NK-92 treated with Interleukin-12 subunit alpha and Interleukin-12 subunit beta, amount 100 ng/mL, for 24 hours (cell line): ENCODE measurements at places on chromosomes 13 and 19.

DNA sequence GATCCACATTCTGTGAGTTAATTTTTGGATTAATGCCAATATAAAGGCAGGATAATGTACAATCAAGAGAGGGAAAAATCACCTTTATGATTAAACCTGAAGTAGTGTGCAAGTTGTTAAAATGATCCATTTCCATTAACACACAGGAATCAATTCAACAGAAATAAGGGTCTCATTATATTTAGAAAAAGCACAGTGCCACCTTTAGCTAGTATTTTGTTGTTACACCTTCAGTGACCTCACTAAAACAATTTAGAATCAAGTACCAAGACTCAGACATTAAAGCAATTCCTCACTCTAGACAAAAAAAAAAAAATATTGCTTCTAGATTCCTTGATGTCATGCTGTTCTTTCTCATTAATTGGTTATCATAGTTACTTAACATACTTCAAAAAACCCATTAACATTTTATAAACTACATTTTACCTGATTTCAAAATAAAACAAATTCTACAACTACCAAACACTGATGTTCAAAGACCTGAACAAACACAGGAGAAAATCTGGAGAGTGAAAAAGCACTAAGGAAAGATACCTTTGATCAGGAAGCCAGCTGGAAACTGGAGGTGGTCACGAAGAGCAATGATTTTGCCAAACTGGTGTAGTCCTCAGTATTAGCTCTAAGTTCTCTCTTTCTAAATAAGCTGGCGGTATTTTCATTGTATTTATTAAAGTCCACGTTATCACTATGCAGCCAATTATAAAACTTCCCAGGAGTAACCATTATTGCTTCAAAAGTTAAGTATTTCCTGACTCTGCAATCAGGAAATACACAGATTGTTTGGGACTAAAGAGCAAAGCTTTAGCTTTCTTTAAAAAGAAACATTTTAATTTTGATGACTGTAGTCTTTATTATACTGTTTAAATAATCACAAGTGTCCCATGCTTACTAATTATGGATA is 115.3 kb downstream of the TBC1D4 start:
- DNase-seq, result no peak

GRCh38 chr13:111792956-111793355 is 274.0 kb upstream of the SOX1 start:
- no peak for DNase-seq

- DNase-seq, result peak; percentile 73
These were observed 42.6 kb downstream of the ZNF627 start for GRCh38 chr19:11639602-11640471.

GRCh38 chr13:111315347-111315995 is 5.0 kb upstream of the TEX29 start:
- no peak for DNase-seq

DNA sequence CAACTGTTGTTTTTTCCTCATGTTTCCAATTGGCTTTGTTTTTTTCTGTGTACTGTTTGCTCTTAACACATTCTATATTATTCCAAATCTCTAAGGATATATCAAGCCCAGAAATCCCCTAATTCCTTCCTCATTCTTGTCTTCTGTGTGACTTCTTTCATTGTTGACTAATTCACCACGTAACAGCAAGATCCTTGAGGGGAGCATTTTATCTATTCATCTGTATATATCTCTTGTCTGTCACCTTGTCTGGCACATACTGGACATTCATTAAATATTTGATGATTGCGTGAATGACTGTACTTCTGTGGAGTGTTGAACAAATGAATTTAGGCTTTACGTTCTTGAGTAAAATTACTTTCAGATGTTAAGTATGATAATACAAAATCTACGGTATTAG is 44.8 kb upstream of the OLFM4 start:
- no peak for DNase-seq

GRCh38 chr19:49453757-49454240 is 774 bp downstream of the ALDH16A1 start:
- peak; percentile 19 for DNase-seq

DNA sequence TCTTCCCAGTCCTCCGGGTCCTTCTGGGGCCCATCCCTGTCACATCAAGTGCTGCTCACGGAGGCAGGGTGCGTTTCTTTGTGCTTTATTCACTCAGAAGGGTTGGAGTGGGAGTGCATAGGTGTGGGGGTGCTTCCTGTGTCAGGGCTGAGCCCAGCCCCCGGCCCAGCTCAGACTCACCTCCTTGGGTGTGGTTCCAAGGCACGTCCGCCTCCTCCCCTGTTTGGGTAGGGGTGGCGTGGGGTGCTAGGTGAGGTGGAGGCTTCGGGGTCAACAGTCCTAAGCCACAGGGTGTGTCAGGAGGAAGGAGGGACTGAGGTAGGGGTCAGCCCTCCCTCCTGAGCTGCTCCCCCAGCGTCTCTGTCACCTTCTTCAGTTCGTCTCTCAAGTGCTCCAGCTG is 3.1 kb downstream of the CCER2 start:
- DNase-seq, result no peak

DNA sequence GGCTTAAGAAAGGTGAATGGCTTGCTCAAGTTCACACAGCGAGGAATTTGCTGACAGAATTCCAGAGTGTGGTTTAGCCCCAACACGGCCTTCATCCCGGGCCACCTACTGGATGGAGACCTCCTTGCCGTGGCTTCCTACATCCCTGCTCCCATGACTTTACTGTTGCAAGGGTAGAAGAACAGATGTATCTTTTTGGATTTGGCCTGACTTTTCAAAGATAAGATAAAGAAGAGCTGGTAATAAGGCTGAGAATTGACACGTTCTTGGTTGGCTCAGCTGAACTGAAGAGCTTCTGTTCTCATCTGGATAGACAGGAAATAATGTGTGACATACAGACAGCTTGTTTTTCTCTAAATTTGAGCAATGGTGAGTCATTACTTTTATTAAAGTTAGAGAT is 113.1 kb downstream of the KLF5 start:
- no peak for DNase-seq

- DNase-seq, result no peak
These were observed 71.8 kb downstream of the CDADC1 start for GRCh38 chr13:49319551-49319950.

- no peak for DNase-seq
These were observed 92.7 kb upstream of the GPR12 start for GRCh38 chr13:26853323-26853722.

DNA sequence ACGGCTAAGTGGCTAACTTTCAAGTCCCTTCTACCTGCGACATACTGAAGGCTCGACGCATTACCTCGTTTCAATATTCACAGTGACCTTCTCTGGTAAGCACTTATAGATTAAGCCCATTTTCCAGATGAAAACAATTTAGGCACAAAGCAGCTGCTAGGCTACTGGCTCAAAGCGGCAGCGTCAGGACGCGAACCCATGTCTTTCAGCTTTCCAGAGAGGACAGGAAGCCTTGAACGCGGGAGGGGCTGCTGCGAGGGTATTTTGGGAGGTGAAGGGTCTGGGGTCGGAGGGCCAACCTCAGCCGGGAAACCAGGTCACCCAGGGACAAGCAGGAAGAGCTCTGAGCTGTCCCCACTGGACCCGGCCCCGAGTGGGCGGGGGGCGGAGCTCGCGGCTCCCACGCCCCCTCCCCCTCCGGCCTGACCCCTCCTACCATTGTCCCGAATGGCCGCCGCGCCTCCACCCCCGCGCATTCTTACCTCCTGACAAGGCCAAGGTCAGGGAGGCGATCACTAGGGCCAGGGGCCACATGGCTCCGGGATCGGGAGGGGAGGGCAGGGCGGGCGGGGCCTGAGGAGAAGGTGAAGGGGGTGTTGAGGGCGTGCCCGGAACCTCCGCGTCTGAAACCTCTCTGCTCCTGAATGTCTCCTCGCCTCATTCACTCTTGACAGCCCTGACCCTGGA is at the start of gene KLK13:
Gene KLK13 (minus strand): TSS at position 559 of the 687 bp plus-strand sequence. CDS start 25 bp downstream, at position 534.
- no peak for DNase-seq

DNA sequence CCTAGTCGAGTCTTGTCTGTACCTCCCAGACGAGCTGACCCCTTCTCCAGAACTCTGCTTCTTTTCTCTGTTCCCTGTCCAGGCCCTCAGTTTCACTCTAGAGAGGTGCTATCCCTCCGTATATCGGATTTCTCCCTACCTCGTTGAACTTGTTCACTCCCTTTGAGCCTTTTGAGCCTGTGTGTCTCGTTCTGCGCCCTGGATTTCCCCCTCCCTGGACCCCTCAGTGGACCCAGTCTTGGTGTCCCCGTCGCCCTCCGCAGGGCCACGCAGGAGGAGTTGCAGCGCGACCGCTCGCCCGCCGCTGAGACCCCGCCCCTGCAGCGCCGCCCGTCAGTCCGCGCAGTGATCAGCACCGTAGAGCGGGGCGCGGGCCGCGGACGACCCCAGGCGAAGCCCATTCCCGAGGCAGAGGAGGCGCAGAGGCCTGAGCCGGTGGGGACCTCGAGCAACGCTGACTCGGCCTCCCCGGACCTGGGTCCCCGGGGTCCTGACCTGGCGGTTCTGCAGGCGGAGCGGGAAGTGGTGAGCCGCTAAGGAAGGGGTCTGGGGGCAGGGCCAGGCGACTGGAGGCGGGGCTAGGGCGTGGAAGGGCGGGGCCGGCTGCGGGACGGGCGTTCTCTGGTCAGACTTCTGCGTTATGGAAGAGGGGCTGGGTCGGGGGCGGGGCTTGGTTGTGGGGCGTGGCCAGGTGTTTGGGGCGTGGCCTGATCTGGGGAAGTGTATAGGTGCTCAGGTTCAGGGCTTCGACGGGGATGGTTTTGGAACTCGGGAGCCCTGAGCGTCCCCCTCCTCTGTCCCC is 5.5 kb downstream of the EPS8L1 start:
- DNase-seq, result no peak

GRCh38 chr13:80250213-80250810 is 90.6 kb downstream of the SPRY2 start:
- DNase-seq, result no peak

DNA sequence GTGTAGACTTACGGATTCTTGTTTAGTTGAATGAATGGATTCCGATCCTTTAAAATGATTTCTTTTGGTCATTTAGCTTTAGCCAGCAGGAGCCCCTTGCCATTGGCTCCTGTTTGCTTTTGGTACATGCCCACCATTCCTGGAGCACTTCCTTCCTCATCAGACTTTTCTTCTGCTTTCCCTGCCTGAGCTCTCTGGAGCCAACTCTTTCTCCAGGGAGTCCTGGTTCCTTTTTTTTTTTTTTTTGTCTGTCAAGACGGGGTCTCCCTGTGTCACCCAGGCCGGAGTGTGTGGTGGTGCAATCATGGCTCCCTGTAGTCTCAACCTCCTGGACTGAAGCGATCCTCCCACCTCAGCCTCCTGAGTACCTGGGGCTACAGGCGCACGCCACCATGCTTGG is 37.8 kb downstream of the SMARCA4 start:
- no peak for DNase-seq

GRCh38 chr13:76937281-76937820 is 11.0 kb upstream of the ACOD1 start:
- DNase-seq, result no peak

- no peak for DNase-seq
These were observed 22.5 kb downstream of the ZDHHC20 start for GRCh38 chr13:21436582-21436981.

DNA sequence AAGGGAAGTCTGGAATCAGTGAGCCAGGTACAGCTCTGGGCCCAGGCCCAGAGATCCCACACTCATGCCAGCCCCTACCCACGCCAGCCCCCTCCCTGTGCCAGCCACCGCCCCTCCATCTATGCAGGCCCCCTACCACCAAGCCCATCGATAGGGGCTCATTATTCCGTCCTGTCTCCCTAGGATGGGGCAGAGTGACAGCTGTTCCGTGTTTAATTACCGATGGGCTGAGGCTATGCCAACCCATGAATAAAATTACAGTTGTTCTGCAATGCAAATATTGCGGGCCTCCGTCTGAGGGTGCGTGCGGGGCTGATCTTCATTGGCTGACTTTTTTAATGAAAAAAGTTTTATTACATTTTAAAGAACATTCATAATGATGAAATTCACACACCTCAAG is 35.6 kb upstream of the PEPD start:
- no peak for DNase-seq

- DNase-seq, result no peak
These were observed 25.8 kb downstream of the CFAP97D2 start for GRCh38 chr13:114204894-114205293.

GRCh38 chr19:33221638-33222037 is 4.0 kb downstream of the SLC7A10 start:
- no peak for DNase-seq

- no peak for DNase-seq
These were observed 1.7 kb upstream of the SMAD9 start for GRCh38 chr13:36921631-36922301.

GRCh38 chr13:91220872-91221271 is 126.6 kb upstream of the MIR17HG start:
- DNase-seq, result no peak

DNA sequence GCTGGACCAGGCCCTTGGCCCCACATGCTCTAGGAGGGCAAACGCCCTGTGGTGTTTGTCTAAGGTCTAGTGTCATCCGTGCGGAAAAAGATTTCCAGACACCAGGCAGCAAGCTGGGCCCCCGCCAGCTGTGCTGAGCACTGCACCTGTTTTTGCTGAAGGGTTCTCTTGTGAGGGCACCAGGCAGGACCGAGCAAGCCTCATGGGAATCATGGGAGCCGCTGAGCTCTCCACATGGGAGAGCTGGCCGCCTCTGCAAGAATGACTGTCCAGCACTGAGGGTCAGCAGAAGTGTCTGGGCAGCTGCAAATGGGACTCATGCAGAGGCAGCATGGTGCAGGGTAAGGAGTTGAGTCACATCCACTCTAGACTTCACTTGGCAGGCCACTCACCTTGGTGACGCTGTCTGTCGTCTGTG is 12.0 kb downstream of the B3GNT8 start:
- DNase-seq, result no peak

- DNase-seq, result no peak
These were observed 232.0 kb downstream of the LACC1 start for GRCh38 chr13:44111701-44112100.

DNA sequence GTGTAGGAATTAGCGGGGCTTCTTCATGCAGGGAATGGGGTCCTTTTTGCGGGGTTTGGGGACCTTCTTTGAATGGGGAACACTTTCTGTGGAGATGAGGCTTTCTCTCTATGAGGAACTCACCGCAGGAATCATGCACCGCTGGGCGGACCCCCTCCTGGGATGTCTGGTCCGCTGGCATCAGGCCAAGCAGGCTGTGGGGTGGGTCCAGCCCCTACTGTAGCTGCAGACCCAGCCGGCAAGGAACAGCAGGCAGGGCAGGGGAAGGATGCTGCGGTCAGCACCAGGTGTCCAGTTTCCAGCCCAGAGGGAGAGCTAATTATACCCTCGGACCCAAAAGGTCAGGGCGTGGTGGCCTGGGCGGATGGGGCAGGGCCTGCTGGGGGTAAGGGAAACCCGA is 1.8 kb downstream of the MYBPC2 start:
- no peak for DNase-seq

GRCh38 chr13:86633346-86633745 is 834.1 kb upstream of the SLITRK6 start:
- DNase-seq, result no peak

- no peak for DNase-seq
These were observed 20.9 kb downstream of the MAST3 start for GRCh38 chr19:18118420-18119012.

- no peak for DNase-seq
These were observed 9.5 kb downstream of the RUBCNL start for GRCh38 chr13:46377554-46377953.

DNA sequence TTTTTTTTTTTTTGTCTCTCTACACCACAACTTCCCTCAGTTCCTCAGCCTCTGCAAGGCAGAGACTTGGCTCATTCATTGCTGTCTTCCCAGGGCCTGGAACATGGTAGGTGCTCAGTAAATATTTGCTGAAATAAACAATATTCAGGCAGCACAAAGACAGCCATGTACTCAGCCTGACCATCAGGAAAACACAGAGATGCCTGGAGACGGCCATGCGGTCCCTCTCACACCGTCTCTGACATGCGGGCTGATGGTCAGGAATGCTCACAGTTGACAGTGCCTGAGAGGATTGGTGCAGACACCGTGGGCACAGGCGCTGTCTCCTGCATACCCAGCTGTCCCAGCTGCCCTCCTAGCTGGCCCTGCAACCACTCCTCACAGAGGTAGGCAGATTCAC is 924 bp downstream of the PRAM1 start:
- DNase-seq, result no peak
